Anterior cingulate cortex (tissue), 58 donors: ENCODE measurements at places on chromosomes 1 and 21.

GRCh38 chr1:204316164-204316563 is 43.6 kb downstream of the PLEKHA6 start:
- no peak for DNase-seq

- no peak for DNase-seq
Observed at GRCh38 chr1:115218034-115218405, 120.0 kb downstream of the NGF start.

DNA sequence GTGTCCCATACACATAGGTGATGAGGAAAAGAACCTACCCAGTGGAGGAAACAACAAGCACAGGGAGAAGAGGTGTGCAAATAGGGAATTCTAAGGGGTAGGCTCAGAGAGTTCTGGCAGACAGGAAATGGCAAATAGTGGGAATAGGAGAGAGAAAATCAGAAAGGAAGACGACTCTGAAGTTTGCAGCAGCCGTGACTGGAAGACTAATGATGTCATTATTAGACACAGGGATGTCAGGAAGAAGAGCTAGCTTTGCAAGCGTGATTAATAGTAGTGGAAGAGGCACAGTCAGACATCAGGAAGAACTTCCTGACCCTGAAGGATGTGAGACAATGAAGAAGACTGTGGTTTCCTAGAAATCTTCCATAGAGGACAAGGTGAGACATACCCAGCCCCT is 21.1 kb downstream of the DLGAP3 start:
- DNase-seq: no peak

DNA sequence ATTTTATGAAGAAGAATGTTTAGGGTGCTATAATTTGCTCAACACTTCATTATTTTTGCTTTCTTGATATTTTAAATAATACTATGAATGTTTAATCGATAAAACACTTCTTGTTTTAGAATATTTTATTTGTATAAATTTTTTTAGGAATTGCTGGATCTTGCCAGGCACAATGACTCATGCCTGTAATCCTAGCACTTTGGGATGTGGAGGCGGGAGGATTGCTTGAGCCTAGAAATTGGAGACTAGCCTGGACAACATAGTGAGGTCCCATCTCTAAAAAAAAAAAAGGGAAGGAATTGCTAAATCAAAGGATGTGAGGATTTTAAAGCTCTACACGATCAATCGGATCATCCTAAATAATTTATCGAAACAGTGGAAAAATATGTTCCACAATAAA is 17.6 kb downstream of the RNF11 start:
- DNase-seq: no peak

DNA sequence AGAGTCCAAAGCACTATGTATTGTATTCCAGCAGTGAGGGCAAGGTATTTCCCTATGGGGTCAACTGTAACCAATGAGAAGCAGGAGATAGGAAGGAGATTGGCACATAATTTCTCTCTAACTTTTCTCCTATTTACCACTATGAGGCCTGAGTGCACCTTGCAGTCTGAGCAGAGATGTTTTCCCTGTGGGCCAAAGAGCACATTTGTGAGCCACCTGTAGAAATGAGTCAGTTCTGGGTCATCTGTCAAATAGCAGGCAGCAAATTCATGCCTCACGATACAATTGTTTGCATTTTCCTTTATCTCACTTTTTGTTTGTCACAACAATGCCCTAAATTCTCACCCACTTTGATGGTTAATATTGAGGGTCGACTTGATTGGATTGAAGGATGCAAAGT is 547.2 kb upstream of the NCAM2 start:
- DNase-seq: no peak

DNA sequence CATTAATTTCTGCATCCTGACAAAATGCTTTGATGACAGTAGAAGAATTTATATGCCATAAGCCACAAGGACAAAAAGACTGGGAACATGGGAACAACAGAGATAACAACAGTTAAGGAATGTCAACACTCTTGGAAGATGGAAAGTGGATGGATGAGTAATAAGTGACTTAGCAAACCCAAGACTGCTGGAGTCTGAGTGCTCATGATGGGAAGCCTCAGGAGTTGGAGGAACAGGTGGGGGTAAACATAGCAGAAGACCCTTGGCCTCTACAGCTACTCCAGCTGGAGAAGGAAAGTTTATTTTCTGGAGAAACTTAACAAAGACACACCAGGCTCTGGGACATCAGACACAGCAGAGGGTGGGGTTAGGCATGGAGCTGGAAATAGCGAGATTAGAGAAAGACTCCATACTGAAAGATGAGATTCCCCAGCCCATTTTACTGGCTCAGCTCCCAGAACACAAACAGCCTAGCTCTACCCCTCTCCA is 13.6 kb downstream of the G0S2 start:
- DNase-seq: no peak

GRCh38 chr1:167643441-167643840 is 13.4 kb downstream of the RCSD1 start:
- DNase-seq: no peak

DNA sequence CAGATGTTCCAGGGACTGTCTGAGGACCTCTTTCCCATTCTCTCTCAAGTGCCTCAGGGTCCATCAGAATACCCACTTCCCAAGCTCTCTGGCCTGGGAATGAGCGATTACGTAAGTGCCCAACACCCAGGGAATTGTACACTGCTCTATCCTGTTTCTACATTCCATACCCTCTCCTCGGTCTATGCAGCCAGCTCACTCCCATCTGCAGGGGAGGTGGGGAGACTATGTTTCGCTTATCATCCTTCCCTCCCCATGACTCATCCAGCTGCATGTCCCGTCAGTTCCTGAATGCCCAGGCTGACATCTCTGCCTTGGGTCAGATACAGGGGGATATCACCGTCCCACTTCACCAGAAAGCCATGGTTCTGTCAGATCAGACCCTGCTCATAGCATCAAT is 34.5 kb upstream of the CD1D start:
- DNase-seq: no peak

DNA sequence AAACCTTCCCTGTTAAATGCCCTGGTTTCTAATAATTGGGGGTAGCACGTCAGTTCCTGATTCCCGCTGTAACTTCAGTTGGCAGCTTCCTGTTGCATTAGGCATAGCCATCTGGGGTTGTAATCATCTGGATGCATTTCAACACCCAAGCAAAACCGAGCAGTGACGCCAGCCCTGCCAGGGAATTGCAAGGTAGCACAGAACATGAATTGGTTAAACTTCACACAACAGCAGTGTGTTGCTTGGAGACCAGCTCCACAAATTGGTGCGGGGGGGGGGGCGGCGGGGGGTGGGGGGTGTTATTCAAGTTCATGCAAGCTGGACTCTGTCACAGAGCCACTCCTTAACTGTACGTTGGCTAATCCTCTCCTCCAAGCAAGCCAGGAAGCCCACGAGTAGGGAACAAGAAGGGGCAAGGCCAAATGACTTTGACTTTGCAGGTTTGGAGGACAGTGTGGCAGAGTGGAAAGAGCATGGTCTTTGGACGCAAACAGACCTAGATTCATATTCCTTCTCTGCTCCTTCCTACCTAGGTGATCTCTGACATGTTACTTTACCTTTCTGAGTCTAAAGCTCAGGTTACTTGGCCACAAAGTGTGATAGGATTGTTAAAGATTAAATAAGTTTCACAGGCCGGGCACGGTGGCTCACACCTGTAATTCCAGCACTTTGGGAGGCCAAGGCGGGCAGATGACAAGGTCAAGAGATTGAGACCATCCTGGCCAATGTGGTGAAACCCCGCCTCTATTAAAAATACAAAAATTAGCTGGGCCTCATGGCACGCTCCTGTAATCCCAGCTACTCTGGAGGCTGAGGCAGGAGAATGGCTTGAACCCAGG is 4.7 kb downstream of the LAX1 start:
- DNase-seq: peak; percentile 4

GRCh38 chr1:197911857-197912696 is 5.1 kb upstream of the LHX9 start:
- DNase-seq: no peak

- no peak for DNase-seq
Observed at GRCh38 chr21:36551731-36552433, 72.0 kb upstream of the CLDN14 start.
